ENCODE measurements at places on chromosomes 4 and X.
A peak's percentile ranks its signal among the peaks of the same experiment; 100 is the strongest.

- no peak for DNase-seq
Measured at GRCh38 chrX:123185721-123186120, 1.6 kb downstream of the GRIA3 start.

GRCh38 chr4:165175879-165176278, 31.5 kb upstream of the KLHL2 start:
- no peak for DNase-seq

- no peak for DNase-seq
Measured at GRCh38 chr4:134636338-134637051, 434.9 kb upstream of the PABPC4L start.

GRCh38 chr4:74793757-74794381, 454 bp downstream of the BTC start:
- peak; percentile 59 for DNase-seq

DNA sequence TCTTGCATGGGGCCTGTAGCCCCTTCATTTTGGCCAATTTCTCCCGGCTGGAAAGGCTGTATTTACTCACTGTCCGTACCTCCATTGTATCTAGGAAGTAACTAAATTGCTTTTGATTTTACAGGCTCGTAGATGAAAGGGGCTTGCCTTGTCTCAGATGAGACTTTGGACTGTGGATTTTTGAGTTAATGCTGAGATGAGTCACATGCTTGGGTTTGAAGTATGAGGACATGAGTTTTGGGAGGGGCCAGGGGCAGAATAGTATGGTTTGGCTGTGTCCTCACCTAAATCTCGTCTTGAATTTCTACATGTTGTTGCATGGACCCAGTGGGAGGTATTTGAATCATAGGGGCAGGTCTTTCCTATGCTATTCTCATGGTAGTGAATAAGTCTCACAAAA, 407.6 kb upstream of the NDST3 start:
- DNase-seq: peak; percentile 5

DNA sequence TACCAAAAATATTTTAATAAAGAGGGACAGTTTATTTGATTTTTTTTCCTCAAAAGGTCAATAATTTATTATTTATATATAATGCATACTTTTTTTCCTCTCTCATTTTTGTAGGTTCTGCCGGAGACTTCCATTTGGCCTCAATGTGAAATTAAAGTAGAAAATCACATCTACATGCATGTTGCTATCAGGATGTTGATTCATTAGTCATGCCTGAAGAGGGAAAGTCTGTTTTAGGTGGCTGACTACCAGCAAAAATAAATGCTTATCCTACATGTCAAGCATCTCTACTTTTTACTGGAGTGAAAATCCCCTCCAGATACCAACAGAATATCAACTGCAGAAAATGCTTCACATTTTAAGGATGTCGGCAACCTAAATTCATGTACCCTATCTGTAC, 41.5 kb downstream of the KIAA0232 start:
- no peak for DNase-seq

DNA sequence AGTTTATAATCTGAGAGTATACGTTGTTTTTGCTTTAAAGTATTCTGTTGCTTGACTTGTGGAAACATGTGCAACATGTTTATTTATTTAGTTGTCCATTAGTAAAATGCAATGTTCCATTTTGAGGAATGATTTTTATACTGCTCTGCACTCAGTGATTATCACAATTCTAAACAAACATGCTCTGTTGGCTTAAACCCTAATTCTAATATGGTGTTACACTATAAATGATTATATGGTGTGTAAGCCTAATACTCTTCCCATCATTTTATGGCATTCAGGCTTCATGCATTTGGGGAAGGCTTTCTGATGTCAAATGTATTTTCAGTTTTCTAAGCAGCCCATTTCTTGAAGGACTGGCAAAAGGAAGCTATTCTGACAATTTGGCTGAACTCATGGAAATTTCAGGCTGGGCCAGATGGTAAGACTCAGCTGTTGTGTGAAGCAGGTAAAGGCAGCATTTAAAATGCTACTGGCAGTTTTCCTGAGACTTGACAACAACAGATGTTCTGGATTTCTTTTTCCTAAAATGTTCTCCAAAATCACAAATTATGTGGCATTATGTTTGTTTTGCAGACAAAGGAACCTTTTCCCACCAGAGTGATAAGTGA, 336.7 kb upstream of the GNPDA2 start:
- DNase-seq: no peak

- DNase-seq: peak; percentile 26
Measured at GRCh38 chrX:151488677-151489076, 74.8 kb upstream of the PASD1 start.

- no peak for DNase-seq
Measured at GRCh38 chrX:38268011-38268410, 47.3 kb upstream of the SRPX start.

DNA sequence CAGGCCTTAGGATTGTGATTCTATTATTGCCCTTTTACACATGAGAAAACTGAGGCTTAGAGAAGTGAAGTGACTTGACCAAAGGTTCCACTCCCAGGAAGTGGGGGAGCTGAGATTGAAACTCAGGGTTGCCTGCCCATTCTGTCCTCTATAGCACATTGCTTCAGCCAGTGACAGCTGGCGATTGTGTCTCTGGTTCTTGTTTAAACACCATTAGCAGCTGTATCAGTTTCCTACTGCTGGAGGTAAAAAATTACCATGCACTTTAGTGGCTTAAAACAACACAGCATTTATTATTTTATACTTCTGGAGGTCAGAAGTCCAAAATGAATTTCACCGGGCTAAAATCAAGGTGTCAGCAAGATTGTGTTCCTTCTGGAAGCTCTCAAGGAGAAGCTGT, 205.8 kb upstream of the MAMLD1 start:
- DNase-seq: no peak

- DNase-seq: peak; percentile 10
Measured at GRCh38 chr4:40887764-40888131, 138.0 kb downstream of the NSUN7 start.

DNA sequence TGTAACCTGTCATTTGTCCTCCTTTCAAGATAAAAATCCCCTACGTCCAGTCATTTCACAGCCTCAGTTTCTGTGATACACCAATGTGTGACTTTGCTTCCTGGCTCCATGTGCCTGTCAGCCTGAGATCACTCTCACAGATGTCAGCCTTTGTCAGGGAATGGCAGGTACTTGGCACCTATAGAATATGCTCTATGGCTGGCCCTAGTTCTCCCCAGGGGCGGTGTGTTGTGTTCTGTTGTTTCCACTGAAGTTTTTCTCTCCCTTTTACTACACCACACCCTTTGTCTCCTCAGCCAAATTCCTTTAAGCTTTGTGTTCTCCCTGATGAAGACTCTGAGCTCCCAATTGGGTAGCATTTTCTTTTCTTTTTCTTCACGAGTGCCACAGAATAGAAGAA, 81.7 kb downstream of the ALPK1 start:
- DNase-seq: no peak

DNA sequence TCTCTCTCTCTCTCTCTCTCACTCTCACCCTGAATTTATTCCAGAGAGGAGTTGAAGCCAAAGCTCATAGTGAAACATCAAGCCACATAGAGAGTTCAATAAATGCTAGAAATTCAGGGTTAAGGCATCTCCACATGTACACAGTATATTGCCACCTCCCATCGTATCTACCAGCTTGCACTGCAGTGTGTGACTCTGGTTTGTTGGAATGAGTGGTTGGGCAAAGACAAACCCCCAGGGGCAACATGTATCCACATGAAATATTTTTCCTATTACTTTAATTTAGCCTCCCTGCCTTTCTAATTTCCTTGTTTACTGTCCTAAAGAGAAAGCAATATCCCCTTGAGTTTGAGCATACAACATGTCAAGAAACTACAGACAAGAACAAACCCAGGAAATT, 247.3 kb downstream of the SPATA18 start:
- DNase-seq: no peak

GRCh38 chr4:85478576-85478975, 3.6 kb downstream of the ARHGAP24 start:
- DNase-seq: peak; percentile 51

DNA sequence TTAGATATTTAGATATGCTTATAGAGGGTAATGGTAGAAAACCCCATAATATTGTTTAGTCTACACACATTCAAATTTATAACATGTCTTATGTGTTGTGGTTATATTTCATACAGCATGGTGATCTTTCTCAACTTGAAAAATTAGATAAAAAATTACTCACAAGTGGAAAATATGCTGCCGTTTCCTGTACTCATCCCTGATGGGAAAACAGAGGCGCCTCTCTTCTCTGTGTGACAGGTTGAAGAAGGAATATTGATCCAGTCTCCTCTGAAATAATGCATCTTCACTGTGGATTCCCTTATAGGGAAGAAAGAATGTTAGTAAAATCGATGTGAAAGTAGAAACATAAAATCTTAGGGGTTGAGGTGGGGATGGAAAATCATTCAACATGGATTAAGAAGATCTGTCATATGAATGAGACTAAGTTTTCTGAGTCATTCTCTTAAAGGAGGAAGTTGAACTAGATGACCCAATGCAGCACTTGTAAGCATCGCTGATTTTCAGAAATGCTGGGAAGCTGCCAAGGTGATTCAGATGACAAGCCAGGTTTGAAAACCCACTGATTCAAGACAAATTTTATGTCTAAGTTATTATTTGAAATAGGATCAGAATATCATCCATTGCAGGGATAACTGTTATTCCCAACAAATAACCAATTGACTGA, 70.7 kb downstream of the ANKRD50 start:
- DNase-seq: peak; percentile 94

DNA sequence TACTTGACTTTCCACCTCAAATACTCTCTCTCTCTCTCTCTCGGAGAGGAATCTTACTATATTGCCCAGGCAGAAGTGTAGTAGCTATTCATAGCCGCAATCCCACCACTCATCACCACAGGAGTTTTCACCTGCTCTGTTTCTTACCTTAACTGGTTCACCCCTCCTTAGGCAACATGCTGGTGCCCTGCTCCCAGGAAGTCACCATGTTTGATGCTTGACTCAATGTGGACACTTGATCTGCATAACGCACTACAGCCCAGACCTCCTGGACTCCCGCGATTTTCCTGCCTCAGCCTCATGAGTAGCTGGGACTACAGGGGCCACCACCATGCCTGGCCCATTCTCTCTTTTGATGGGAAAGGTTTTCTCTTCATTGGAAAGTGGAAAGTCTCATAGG, 271.8 kb downstream of the FBXW7 start:
- no peak for DNase-seq

- peak; percentile 61 for DNase-seq
Measured at GRCh38 chr4:109472343-109472761, 38.7 kb downstream of the SEC24B start.

DNA sequence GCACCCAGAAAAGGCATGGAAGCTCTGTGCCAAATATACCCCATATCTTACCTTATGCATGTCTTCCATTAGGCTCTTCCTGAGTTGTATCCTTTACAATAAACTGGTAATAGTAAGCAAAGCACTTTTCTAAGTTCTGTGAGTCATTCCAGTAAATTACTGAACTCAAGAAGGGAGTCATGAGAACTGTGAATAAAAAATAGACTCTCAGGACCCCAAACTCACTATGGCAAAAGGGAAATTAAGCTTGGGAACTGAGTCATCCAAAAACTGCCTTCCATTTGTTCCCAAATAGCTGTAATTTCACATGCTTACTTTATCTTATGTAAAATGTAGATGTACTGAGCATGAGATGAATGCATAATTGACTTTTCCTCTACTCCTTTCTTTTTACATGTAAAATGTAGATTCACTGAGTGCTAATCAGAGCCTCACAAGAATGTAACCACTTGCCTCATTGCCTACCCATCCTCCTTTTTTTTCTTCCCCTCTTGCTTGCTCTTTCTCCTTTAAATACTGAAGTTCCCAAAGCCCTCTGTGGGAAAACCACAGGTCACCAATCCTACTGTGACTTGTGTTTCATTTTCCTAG, 8.1 kb downstream of the TCEAL3 start:
- no peak for DNase-seq

DNA sequence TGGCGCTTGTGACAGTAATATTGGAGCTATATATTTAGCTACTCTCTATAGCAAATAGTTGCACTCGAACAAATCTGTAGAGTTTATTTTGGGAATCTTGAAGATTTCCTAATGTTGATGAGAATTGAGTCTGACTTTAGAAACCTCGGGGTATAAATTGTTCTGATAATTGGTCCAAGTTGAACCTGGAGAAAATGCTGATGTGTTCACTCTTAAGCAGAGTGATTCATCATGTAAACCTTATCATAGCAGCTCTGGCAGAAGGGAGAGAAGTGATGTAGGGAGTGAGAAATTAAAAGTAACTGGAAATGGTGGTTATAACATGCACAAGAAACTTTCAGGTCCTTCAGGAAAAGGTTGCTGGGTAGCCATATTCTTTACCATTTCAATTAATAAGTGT, 16.4 kb upstream of the SLC4A4 start:
- no peak for DNase-seq

DNA sequence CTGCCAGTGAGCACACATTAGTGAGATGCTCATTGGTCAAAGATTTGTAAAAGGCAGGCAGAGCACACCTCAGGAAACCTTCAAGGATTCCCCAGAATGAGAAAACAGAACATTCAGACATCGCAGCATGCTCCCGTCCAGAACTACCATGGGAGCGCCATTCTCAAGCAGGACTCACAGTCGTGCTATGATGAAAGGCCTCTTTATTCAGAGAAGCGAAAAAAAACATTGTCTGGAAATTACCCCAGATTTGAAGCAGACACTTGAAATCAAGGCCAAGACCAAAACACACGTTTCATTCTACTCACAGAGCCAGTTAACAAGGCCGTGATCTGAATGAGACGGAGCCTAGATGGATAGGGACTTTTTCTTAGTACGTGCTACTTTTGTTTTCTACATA, 961.8 kb upstream of the TENM3 start:
- DNase-seq: no peak

- DNase-seq: peak; percentile 46
Measured at GRCh38 chr4:101205916-101206315, 141.4 kb downstream of the PPP3CA start.

DNA sequence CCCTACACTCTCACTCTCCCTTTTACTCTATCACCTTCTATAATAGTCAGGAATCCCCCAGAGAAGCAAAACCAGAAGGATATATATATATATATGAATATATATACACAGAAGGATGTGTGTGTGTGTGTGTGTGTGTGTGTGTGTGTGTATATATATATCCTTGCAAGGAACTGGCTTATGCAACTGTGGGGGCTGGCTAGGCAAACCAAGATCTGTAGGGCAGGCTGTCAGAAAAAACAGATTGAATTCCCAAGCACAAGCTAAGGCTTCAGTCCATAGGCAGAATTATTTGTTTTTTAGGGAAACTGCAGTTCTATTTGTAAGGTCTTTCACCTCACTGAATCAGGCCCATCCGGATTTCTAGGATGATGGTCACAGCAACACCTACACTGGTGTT, 13.0 kb upstream of the KLHL2 start:
- no peak for DNase-seq

- peak; percentile 89 for DNase-seq
Measured at GRCh38 chr4:128863312-128864075, 54.0 kb downstream of the JADE1 start.
